ENCODE measurements at places on chromosomes 5 and 9.

GRCh38 chr5:124663101-124663506, 83.3 kb downstream of the ZNF608 start:
- DNase-seq = peak; percentile 51

- no peak for DNase-seq
Observed at GRCh38 chr9:93677048-93677571, 100.7 kb downstream of the PHF2 start.

DNA sequence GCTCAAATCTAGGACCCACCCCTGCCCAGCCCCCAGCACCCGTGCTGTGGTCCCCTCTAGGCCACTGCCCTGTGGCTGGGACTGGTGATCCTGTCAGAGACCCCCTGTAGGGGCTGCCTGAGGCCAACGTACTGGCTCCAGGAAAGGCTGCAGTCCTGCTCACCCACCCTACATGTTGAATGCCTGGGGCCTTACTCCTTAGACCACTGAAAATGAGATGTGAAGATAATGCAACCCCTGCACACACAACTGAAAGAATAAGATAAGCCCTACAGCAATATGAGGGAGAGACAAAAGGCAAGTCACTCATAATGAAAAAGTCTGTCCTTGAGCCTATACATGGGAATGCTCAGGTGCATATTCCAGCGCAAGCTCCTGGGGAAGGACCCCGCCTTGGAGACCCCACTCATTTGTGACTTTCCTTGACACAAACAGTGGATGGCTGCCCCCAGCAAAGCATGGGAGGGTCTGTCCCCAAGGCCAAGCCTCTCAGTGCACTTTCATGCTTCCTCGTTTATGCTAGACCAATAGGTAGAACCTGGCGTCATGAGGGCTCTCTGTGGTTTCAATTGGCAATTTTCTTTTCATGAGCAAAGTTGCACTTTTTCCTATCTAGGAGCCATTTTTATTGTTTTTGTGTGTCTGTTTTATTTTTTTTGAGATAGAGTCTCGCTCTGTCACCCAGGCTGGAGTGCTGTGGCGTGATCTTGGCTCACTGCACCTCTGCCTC, 12.5 kb upstream of the WNK2 start:
- DNase-seq = no peak

DNA sequence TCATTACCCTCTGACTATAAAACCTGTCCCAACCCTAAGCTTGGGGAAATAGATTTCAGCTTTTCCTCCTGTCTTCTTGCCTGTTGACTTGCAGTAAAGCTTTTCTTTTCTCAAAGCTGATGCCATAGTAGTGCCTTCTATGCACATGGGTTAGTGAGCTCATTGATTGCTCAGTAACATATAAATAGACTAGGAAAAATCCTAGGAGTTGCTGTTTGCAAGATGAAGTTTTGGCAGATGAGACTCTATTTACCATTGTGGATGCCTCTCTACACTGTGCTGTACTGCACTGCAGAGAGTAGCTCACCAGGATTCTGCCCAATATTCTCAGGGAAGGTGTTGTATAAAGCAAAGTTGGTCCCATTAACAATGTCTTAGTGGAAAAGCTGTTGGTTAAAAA, 262.7 kb upstream of the CD180 start:
- no peak for DNase-seq

DNA sequence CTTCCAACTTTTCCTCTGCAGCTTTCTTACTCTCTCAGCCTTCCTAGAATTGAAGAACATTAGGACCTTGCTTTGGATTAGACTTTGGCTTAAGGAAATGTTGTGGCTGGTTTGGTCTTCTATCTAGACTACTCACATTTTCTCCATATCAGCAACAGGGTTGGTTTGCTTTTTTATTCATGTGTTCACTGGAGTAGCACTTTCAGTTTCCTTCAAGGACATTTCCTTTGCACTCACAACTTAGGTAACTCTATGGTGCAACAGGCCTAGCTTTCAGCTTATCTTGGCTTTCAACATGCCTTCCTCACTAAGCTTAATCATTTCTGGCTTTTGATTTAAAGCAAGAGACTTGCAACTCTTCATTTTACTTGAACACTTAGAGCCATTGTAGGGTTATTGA, 153.1 kb downstream of the CCDC192 start:
- DNase-seq = no peak

DNA sequence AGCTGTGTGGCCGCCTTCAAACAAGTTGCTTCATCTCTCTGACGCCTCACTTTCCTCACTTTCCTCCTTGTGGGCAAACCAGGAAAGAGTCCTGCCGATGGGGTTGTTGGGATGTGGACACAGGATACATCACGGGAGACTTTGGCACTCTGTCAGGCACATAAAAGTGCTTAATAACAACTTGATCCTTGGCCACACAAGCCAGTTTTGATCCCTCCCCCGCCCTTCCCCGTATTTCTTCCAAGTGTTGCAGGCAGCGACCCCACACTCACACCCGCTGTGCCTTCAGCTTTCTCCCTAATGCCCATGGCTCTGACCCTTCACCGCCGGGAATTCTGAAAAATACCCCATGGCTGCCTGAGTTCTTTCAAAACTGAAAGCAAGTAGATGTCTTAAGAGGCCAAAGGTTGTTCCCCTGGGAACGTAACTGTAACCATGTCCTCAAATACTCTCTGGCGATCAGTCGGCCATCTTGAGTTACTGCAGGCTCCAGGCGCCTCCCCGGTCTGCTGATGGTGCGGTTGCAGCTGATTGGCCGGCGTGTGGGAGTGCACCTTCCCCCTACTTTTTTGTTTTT, 59.8 kb downstream of the ARHGEF37 start:
- DNase-seq = peak; percentile 85

DNA sequence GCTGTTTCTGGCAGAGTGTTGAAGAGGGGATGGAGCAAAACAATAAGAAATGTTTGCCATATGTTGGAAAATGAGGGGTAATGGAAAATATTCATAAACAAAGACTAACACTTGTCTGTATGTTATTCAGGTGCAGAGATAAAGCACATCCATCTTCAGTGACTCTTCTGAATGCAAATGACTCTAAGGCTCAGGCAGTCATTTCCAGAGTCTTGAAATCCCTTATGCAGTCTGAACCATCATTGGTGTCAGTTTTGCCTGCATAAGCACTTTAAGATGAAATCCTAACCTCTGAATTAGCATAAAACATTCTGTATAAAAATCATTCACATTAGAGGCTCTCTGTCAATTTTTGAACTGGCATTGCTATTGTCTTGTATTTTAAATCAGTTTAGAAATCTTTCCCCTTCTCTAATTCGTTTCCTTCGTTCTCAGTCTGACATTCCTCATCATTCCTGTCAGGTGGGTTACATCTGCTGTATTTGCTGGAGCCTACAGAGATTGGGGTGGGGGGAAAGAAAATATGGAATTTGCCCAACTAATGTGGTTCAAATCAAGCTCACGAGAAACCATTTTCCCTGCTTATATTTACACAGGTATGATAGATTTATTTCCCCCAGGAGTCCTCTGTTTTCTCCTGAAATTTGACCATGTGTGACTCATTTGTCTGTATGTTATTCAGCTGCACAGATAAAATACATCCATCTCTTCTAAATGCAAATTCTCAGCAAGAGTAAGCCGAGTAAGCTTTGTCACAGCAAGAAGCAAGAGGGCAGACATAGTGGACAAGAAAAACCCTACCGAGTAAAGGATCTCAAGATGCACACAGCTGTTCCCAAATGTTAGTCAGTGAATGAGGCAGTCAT, 31.6 kb downstream of the ENC1 start:
- no peak for DNase-seq

GRCh38 chr5:170418736-170419135, 29.6 kb upstream of the KCNMB1 start:
- DNase-seq = no peak

DNA sequence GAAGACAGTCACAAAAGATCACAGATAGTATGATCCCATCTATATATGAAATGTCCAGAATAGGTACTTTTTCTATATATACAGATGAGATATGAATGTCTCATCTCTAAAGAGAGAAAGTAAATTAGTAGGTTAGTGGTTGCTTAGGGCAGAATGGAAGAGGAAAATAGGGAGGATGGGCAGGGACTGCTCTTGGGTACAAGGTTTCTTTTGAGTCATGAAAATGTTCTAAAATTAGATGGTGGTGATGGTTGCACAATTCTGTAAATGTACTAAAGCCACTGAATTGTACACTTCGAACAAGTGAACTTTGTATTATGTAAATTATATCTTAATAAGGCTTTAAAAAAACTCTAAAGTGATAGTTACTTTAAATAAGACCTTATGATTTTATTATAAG, 59.6 kb upstream of the GRAMD2B start:
- DNase-seq = peak; percentile 66

GRCh38 chr5:154320224-154321089, 125.3 kb upstream of the SAP30L start:
- DNase-seq = no peak

- DNase-seq = no peak
Observed at GRCh38 chr9:137053944-137054931, at the start of gene ENTPD2. TSS of gene ENTPD2 (minus strand) at chr9:137054061. CDS start at chr9:137053997, 64 bp downstream.

- no peak for DNase-seq
Observed at GRCh38 chr5:174872271-174872670, 147.9 kb downstream of the MSX2 start.

- DNase-seq = no peak
Observed at GRCh38 chr5:17440766-17441165, 57.3 kb upstream of the TAF11L2 start.

Data from mesenchymal stem cell (in vitro differentiated cells and primary cell).